ENCODE measurements at places on chromosomes 6 and 20. TPM values are rescaled to one million over a fixed set of nuclear protein-coding genes. Genes with fewer than 3 reads are reported as not detected.

DNA sequence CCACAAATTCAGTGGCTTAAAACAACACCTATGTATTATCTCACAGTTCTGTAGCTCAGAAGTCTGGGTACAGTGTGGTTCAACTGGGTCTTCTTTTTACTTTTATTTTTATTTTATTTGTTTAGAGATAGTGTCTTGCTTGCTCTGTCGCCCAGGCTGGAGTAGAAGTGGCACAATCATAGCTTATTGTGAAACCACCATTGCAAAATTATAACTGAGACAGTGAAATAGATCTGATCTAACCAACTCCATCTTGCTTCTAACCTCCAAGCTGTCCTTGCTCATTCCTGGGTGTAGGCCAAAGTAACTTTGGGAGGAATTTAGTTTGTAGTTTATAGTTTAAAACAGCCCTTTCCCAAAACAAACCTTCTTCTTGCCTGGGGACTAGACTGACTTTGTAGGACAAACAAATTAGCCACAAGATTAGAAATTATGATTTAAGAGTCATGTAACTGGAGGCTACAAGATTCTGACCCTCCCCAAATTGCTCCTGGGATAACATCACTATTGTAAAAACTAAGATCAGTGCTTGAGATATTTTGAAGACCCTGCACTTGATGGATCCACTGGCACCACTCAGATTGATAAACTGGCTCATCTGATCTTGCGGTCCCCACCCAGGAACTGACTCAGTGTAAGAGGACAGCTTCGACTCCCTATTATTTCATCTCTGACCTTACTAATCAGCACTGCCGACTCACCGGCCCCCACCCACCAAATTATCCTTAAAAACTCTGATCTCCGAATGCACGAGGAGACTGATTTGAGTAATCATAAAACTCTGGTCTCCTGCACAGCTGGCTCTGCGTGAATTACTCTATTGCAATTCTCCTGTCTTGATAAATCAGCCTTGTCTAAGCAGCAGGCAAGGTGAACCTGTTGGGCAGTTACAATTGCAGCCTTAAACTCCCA, 193.4 kb upstream of the CDYL start:
- peaks cover 14% of the 10 kb centered on the region for H3K36me3 ChIP-seq
- DNase-seq, result no peak
- H3K4me3 ChIP-seq, result no peak overlapping the region
- H3K4me1 ChIP-seq, result peaks cover 4% of the 10 kb centered on the region
- peaks cover under 1% of the 10 kb centered on the region for H3K27me3 ChIP-seq

DNA sequence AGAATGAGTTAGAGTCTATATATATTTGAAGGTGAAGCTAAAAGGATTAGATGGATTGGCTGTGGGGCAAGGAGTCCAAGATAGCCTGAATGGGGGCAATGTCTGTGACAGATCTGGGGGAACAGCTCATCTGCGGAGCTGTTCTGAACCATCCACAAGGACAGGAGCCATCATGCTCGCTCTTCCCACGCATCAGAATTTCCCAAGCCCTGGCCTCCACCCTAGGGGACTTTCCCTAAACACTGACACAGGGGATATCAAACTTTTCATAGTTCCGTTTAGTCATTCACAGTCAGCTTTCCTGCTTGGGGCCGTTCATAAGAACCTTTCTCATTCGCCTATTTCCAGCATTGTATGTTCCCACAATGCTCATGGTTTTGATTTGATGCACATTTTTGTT, 37.6 kb upstream of the CCN6 start:
- H3K36me3 ChIP-seq, result no peaks in the 10 kb centered on the region
- H3K27ac ChIP-seq, result no peak overlapping the region
- H3K27me3 ChIP-seq, result no peaks in the 10 kb centered on the region
- no peaks in the 10 kb centered on the region for H3K4me1 ChIP-seq
- H3K4me3 ChIP-seq, result no peak overlapping the region

GRCh38 chr6:124330197-124330596, 526.5 kb downstream of the NKAIN2 start:
- H3K4me1 ChIP-seq, result no peaks in the 10 kb centered on the region
- no peaks in the 10 kb centered on the region for H3K36me3 ChIP-seq
- no peak overlapping the region for H3K27ac ChIP-seq
- DNase-seq, result no peak
- H3K4me3 ChIP-seq, result no peak overlapping the region

DNA sequence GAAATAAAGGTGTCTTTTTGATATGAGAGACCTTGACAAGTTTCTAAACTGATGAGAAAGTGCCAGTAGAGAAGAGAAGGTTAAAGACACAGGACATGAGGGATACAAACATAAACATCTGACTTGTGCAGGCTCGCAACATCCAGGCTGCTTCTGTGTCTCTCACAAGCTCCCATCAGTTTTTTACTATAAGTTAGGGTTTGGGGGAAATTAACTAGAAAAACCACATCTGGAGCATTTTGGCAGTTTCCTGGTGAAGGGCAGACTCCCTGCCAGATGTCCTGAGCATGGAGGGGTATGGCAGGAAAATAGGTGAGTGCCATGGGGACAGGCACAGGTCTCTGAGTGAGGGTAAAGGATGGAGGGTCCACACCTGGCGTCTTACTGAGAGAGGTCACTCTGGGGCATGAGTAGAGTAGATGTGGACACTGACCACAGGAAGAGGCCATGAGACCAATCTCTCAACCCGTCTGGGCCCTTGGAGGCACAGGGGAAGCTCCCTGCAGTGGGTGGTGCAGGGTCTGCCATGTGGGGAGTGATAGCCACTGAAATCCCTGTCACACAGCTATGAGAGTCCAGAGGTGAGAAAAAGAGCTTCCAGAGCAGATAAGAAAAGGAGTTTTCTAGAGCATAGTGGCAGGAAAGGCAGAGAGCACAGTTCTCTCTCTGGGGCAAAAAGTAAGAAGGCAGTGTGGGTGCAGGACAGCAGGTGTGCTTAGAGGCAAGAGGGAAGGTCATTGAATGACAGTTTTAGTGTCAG, 193.3 kb upstream of the SYNDIG1 start:
- peaks cover 6% of the 10 kb centered on the region for H3K27me3 ChIP-seq
- no peak for DNase-seq
- no peaks in the 10 kb centered on the region for H3K4me1 ChIP-seq
- H3K27ac ChIP-seq, result no peak overlapping the region

DNA sequence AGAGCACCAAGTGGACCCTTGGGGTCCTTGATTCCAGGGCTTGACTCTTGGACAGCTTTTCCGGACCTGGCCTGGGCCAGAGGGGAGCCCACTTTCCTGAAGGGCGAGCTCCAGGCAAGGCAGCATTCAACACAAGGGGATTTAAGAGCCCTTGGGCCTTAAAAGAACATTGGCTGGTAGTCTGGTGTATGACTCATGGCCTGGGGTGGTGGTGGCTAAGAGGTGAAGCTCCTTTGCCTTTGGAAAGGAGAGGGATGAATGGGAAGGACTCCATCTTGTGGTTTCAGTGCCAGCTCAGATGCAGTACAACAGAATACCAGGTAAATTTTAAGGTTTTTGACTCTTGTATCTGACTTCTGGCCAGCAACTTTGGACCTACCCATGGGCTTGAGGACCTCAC, 760.7 kb downstream of the GRIK2 start:
- H3K36me3 ChIP-seq, result no peaks in the 10 kb centered on the region
- no peaks in the 10 kb centered on the region for H3K27me3 ChIP-seq
- no peak overlapping the region for H3K4me3 ChIP-seq
- H3K4me1 ChIP-seq, result no peaks in the 10 kb centered on the region

DNA sequence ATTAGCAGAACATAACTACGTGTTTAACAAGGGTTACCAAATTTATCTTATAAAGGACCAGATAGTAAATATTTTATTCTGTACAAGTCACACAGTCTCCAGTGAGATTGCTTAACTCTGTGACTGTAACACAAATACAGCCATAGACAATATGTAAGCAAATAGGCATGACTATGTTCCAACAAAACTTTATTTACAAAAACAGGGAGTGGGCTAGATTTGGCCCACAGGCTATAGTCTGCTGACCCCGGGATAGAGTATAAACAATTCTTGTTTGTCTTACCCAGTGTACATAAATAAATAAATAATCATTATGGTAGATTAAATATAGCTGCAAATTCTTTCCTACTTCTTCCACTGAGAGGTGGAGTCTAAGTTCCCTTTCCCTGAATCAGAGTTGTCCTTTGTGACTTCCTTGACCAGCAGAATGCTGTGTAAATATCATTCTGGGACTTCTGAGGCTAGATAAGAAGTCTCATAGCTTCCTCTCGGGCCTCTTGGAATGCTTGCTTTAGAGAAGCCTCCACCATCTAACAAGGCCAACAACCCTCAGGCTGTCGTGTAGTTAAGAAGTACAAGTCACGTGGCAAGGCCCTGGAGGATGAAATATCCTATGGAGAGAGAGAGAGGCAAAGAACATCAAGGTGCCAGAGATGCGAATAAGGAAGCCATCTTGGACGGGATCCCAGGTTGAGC, 59.1 kb upstream of the TMEM244 start:
- H3K36me3 ChIP-seq, result no peaks in the 10 kb centered on the region
- H3K4me3 ChIP-seq, result no peak overlapping the region
- H3K27ac ChIP-seq, result no peak overlapping the region
- H3K27me3 ChIP-seq, result no peaks in the 10 kb centered on the region
- DNase-seq, result no peak
- H3K4me1 ChIP-seq, result no peaks in the 10 kb centered on the region

DNA sequence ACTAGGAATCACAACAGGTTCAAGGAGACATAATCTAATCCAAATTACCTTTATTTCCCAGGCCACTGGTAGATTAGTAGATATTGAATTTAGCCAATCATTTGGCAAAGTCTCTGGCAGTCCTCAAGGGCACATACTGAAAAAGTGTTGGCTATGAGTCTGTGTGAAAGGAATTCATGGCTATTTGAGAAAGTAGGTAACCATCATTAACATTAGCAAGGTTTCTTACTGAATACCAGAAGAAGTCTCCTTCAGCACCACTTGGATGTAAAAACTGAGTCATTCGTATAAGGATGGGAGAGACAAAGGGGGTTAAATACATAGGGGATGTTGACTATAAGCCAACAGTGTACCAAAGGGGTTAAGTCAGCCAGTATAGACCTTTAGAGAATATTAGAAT, 36.7 kb downstream of the AGPAT4 start:
- no peak overlapping the region for H3K27ac ChIP-seq
- no peak overlapping the region for H3K4me3 ChIP-seq
- peaks cover 10% of the 10 kb centered on the region for H3K27me3 ChIP-seq
- H3K4me1 ChIP-seq, result peaks cover 30% of the 10 kb centered on the region
- DNase-seq, result no peak

DNA sequence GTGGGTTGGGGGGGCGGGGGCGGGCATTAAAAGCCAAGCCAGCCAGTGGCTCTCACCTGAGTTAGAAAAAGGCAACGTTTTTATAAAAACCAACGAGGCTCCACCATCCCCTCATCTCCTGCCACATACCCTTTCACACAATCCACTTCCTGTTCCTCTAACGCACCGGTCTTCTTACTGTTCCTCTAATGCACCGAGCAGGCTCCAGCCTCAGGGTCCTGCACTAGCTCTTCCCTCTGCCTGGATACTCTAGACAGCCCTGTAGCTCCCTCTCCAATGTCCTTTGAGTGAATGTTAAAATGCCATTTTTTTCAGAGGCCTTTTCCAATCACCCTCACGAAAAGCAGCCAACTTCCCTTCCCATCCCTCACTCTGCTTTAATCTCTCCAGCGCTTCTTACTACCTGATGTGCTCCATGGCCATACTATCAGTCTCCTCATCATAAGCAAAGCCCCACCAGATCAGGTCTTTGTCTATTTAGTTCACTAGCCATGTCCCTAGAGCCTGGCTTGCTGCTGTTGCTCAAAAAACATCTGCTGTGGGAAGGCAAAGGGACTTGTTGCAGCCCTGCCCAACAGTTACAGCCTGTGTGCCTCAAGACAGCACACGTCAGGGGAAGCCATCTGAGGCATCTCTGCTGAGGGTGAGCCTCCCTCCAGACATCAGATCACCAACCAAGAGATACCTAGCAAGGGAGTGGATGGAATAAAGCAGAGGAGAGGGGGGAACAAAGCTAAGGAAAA, 3.9 kb downstream of the FKBP1A start:
- no peaks in the 10 kb centered on the region for H3K36me3 ChIP-seq
- peak overlapping the region; percentile 56 for H3K4me3 ChIP-seq
- peaks cover 90% of the 10 kb centered on the region for H3K4me1 ChIP-seq

DNA sequence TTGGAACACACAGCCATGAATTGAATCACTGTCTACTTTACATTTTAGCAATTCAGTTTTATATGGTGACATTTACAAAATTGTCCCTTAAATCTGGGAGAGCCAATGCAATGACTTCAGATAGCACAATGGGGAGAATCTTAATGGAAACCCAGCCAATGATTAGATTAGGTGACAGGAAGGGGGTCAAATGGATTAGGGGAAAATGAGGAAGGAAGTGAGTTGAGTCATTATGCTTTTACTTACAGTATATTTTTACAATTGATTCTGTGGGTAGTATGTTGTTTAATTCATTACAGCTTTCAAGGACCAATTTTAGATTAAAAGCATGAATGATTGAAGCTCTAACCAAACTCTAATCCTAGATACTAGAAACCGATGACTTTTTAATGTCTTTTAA, 229.8 kb downstream of the SOX4 start:
- no peaks in the 10 kb centered on the region for H3K4me1 ChIP-seq
- no peaks in the 10 kb centered on the region for H3K27me3 ChIP-seq
- no peaks in the 10 kb centered on the region for H3K36me3 ChIP-seq
- DNase-seq, result no peak
- no peak overlapping the region for H3K27ac ChIP-seq
- H3K4me3 ChIP-seq, result no peak overlapping the region

DNA sequence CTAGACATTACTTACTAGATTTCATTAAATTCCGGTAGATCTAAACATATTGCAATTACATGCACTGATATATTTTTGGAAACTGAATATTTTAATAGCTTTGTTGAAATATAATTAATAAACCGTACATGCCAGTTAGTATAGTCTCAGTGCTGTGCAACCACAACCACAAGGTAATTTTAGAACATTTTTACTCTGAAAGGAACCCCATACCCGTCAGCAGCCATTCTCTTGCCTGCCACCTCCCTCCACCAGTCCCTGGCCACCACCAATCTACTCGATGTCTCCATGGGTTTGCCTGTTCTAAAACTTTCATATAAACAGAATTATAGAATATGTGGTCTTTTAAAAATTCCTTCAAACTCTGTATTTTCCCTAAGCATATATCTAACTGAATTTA, 293.9 kb downstream of the THBS2 start:
- DNase-seq, result no peak
- H3K4me3 ChIP-seq, result no peak overlapping the region
- no peaks in the 10 kb centered on the region for H3K27me3 ChIP-seq
- no peak overlapping the region for H3K27ac ChIP-seq
- H3K4me1 ChIP-seq, result peaks cover 10% of the 10 kb centered on the region

- no peaks in the 10 kb centered on the region for H3K4me1 ChIP-seq
- no peaks in the 10 kb centered on the region for H3K36me3 ChIP-seq
- H3K4me3 ChIP-seq, result no peak overlapping the region
- H3K27ac ChIP-seq, result no peak overlapping the region
- H3K27me3 ChIP-seq, result peaks cover 3% of the 10 kb centered on the region
Observed at GRCh38 chr6:74941424-74941823, 264.4 kb downstream of the COL12A1 start.

MYB gene
- polyA plus RNA-seq, result not detected

OXT gene
- polyA plus RNA-seq, result not detected

PRPH2 gene
- 0.25 TPM for polyA plus RNA-seq

HEBP2 gene
- 34.5 TPM for polyA plus RNA-seq

DCDC2 gene
- polyA plus RNA-seq, result not detected

TEAD3 gene
- polyA plus RNA-seq, result not detected

TNF gene
- polyA plus RNA-seq, result 2.1 TPM

OR2B6 gene
- polyA plus RNA-seq, result not detected

PSORS1C2 gene
- polyA plus RNA-seq, result not detected
